ENCODE measurements at places on chromosomes 5 and 9.

DNA sequence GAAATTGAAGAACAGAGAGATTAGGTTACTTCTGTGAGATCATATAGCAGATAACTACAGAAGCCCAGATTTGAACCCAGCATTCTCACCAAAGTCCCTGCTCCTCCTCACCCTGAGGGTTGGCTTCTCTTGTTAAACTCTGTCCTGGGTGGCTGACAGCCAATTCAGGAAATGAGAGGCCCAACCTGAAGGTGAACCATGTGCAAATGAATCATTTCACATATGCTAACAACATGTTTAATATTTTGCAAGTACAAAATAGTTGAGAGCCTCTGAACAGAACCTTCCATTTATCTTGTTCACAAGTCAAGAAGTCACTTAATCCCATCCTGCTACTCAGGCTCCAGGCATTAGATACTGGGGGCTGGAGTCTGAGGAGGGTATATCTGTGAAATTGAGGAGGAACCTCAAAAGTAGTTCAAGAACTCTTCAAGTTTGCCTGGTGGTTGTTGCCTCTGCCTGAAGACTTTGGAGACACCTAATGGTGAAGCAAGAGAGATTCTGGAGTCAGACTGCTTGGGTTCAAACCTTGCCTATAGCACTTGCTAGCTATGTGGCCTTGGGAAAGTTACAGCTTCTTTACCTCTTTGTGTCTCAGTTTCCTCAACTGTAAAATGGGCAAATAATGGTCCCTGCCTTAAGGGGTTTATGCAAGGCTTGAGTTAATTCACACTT is 564.0 kb downstream of the PSAT1 start:
- peak; percentile 44 for DNase-seq

DNA sequence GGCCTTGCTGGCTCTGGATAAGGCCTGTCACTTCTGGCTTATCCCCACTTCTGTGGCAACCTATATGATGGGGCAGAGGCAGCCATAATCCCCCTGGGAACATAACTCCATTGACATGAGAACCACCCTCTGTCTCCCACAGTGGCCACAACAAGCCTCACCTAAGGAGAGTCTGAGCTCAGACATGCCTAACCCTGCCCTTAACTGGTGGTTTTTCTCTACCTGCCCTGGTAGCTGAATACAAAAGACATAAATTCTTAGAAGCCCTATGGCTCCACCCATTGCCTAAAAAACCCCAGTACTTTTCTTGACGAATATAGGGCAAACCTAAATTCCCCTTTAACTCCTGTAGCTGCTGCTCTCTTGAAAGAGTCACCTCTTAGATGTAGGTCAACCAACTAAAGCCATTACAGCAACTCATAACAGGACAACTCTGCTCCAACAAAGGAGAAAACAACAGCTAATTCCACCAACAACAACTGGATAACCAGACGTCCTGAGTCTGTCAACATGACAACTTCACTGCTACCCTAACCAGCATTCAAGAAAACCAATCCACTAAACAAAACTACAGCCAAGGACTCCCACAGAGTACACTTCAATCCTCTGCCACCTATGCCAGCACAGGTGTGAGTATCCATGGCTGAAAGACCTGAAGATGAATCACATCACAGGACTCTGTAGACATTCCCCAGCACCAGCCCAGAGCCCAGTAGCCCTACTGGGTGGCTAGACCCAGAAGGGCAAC is 427.7 kb downstream of the PRELID2 start:
- DNase-seq = no peak

DNA sequence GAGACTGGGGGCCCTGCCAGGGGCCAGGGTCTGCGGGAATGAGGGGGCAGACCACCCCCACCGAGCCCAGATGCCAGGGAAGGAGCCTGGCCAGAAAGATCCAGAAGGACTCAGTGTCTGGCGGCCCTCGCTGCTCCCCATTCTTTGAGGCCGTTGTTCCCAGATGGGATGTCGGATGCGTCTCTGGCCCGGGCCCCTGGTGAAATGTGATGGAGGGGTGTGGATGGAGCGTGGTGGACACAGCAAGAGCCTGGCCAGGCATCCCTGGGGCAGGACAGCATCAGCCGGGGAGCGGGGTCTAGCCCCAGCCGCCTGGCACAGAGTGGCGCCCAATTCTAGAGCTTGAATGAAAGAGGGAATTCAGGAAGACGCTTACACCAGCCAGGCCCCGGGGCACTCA is 46.2 kb upstream of the NKD2 start:
- DNase-seq = no peak

DNA sequence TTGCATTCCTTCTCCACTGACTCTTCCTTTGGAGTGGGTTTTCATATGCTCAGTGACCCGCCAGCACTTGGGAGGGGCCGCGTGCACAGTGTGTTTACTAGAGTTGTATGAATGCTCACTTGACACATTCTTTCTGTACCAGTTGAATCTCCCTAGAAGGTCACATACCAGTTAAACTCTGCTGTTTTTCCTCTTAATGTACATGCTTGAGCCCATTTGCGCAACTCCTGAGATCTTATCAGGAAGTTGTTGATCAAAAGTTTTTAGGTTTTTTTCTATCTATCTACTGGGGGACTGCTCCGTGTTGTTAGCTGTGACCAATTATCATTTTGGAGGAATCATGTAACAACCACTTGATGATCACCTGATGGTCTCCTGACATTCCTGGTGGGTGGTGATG is 392.7 kb downstream of the CDH9 start:
- no peak for DNase-seq

DNA sequence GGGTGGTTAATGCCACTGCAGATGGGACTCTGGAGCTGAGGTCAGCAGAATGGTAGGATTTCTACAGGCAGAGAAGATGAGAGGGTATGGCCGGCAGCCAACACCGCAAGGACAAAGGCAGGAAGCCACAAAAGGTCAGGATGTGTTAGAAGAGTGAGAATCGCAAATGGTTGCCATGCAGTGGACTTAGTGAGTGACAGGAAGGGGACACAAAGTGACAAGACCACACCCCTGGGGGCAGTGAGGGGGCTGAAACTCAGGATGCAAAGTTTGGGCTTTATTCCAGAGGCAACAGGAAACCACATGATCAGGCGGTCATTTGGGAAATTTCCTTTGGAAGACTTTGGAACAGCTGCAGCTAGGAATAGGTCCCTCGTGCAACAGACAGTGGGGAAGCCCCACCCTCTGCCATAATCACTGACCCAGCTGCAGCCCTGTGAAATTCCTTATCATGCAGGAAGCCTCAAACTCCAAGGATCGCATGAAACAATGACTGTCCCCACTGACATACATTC is 14.2 kb upstream of the CCDC180 start:
- no peak for DNase-seq

DNA sequence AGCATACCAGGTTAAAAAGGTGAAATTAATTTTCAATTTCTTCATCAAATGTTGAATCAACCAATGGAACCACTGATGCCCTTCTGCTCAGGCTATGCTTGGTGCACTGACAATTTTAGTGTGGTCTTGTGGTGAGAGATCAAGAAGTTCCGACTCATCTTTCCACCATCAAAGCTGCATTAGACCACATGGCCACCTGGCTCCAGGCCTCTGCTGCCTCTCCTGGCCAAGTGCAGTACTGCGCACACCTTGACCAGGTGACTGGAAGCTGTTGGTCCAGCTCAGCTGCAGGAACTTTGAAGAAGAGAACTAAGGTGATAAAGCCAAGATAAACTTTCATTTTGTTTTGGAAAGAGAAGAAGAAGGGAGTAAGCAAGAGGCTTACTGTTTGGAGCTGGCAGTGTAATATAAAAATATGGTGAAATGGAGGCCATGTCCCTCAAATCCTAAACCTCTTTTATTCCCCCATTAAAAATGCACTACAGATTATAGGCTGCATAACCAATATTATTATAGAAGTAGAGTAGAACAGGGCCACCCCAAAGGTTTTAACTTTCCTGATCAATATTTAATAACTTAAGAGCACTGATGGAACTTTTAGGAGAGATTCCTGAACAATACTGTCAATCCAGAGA is 315.5 kb upstream of the C9orf72 start:
- DNase-seq = peak; percentile 80

GRCh38 chr5:168777651-168778050 is 198.5 kb upstream of the PANK3 start:
- DNase-seq = no peak

DNA sequence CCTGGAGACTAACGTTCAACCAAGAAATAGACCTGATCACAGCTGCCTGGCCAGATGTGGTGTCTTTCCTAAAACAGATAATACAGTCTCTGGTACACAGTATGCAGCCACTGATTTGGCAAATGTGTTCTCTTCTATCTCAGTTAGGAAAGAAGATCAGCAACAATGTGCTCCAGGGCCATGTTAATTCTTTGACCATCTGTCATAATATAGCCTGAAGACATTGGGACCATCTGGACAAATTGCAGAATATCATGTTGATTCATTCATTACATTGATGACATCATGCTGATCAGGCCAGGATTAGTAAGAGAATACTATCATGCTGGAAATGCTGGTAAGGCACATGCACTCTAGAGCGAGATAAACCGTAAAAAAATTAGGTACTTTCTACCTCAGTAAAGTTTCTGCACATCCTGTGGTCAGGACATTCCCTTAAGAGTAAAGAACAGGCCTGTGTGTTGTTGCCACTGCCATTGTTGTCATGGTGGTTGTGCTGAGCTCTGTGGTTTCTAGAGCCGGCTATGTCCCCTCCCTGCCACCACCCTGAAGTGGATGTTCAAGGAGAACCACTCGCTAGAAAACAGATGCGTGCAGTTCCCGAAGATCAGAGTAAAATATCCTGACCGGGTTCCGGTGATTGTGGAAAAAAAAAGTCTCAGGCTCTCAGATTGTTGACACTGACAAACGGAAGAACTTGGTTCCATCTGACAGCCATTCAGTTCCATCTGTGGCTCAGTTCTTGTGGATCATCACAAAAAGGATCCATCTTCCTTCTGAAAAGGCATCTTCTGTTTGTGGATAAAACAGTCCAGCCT is 6.4 kb upstream of the JMY start:
- DNase-seq = no peak

- no peak for DNase-seq
Measured at GRCh38 chr5:143224672-143225071, 178.8 kb downstream of the NR3C1 start.

DNA sequence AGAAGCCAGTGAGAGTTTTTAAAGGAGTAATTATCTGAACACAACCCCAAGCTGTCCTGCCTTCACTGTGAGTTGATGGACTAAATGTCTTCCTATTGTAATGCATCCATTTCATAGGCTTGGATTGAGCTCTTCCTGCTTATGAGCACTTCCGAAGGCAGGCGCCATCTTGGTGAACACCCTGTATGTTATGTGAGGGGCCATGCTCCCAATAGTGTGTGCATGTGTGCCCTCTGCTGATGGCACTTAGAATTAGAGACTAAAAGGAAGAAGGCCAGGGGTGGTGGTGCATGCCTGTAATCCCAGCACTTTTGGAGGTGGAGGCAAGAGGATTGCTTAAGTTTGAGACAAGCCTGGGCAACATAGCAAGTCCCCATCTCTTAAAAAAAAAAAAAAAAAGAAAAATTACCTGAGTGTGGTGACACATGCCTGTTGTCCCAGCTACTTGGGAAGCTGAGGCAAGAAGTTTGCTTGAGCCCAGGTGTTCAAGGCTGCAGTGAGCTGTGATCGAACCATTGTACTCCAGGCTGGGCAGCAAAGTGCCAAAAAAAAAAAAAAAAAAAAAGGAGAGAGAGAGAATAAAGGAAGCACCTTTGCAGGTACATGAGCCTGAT is 65.0 kb downstream of the C9orf152 start:
- peak; percentile 82 for DNase-seq

GRCh38 chr5:172380301-172380986 is 73.9 kb downstream of the SH3PXD2B start:
- no peak for DNase-seq

GRCh38 chr5:67679184-67679841 is 482.7 kb upstream of the CD180 start:
- peak; percentile 59 for DNase-seq

GRCh38 chr5:150320044-150320613 is 17.4 kb upstream of the ARSI start:
- DNase-seq = no peak

DNA sequence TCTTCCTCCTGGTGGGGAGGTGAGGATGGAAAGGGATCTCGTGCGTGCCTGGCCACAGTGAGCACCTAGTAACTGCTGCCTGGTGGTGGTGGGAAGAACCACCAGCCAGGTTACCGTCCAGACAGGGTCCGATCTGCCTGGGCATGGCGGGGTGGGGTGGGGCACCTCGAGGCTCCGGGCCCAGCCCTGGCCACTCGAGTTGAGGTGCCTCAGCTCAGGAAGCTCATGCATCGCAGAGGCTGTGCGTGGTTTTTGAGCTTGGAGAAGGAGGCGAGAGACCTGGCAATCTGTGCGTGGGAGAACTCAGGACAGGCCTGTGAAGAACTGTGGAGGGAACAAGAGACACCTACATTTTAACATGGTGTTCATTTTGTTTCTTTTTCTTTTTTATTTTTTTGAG is 31.0 kb upstream of the FIBCD1 start:
- DNase-seq = no peak

DNA sequence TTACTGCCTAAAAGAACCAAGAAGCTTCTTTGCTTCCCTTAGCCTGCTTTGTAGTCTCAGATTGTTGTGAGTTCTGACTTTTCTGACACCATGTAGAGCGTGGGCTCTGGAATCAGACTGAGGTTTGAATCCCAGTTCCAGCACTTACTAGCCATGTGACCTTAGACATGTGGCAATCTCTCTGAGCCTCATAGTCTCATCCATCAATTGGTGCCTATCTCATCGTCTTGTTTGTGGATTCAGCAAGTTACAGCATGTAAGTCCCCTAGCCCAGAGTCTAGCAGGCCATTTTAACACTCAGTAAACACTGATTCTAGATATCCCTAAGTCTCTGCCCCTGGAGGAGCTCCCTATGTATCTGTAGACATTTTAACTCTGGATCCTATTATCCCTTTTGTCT is 94.7 kb downstream of the ANGPTL2 start:
- no peak for DNase-seq

GRCh38 chr9:99253772-99254431 is 31.8 kb downstream of the SEC61B start:
- no peak for DNase-seq

- no peak for DNase-seq
Measured at GRCh38 chr5:107216587-107216986, 454.1 kb downstream of the EFNA5 start.

DNA sequence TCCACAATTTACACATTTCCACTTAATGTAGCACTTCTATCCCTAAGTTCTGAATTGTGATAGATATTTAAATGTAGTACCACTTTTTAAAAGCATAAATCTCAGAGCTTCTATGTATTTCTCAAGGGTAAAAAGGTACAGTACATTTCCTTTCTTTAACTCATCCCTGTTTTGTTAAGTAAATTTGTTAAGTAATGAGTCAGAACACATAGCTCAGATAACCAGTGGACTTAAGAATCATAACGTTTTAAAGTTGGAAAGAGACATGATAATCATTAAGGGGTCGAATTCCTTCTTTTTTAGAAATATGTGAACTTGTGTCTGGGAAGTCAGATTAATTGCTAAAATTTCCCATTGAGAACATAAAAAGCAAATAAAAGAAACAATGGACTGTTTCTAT is 810.2 kb upstream of the NUDT12 start:
- DNase-seq = no peak

DNA sequence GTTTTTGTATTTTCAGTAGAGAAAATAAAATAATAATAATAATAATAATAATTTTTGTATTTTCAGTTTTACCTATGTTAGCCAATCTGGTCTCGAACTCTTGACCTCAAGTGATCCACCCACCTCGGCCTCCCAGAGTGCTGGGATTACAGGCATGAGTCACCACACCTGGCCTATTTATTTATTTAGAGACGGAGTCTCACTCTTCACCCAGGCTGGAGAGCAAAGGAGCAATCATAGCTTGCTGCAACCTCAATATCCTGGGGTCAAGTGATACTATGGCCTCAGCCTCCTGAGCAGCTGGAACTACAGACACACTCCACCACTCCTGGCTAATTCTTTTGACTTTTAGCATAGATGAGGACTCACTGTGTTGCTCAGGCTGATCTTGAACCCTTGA is 167.5 kb downstream of the TLE1 start:
- DNase-seq = no peak

Data from Karpas-422 (cell line).